Fibroblast of skin of right quadriceps (primary cell): ENCODE measurements at places on chromosomes 6 and 20.

DNA sequence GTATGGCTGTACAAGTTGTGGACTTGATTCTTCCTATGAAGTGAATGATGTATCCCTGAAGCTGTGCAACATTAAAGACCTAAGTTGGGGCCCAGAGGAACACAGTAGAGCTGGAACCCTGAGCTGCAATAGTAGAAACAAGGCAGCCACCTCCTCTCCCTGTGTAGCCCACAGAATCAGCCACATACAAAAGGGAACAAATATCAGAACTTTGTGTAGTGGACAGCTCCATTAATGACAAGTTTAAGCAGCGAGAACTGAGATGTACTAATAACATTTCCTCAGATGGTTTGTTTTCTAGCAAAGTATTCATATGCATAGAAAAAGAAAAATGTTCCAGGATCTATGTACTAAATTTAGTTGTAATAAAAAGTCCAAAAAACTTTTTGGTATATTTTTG, 19.2 kb downstream of the PHACTR1 start:
- no peak for DNase-seq

- no peak for DNase-seq
Observed at GRCh38 chr6:116483616-116484015, 22.4 kb downstream of the CALHM6 start.

- no peak for DNase-seq
Observed at GRCh38 chr20:41902346-41902745, 284.2 kb upstream of the CHD6 start.

GRCh38 chr6:112971651-112972050, 624.5 kb downstream of the RFPL4B start:
- DNase-seq = no peak

DNA sequence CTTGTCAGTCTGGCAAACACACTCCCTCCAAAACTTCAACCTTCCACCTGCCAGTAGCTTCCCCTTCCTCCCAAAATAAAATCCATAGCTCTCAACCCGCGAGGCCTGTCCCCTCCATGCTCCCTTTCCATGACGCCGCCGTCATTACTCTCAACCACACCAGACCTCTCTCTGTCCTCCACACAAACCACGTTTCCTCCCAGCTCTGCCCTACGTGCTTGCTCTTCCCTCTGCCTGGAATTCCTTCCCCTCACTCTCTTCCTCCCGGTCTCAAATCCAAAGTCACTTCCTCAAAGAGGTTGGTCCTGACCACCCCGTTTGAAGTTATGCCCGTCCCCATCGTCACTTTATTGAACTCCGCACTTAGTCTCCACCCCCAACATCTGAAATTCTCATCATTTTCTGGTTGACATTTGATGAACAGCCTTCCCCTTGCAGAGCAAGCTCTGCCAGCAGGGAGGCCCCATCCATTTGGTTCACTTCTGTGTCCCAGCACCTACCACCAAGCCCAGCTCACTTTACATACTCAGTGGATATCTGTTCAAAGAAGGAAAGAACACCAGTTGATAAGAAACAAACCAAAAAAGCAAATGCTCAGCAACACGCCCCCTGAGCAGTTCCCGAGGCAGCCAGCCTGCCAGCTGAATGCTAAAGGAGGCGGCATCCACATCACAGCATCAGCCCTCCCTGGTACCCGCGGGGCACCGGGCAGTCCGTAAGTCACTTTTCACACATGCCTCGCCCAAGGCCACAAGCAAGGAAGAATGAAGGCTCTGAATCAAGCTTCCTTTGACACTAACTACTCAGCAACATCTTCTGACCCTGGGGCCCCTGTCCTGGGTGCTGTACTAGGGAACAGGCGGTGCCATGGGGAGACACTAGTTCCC, 125.0 kb downstream of the NFATC2 start:
- peak; percentile 14 for DNase-seq

DNA sequence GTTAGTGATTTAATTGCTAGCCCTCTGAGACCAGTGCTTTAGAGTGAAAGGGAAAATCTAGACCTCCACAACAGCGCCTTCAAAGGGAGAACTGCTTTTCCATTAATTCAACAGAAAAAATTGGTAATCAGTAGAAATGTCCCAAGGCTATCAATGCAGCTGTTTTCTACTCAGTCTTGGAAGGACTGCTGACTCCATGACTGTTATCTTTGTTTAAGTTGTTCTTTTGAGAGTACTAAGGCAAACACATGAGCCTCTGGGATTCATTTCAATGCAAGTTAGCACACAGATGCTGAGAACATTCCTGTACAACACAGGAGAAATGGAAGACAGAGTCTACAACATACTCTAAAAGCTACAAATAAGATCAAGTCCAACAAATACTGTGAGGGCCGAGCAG, 301.7 kb upstream of the PTCHD4 start:
- no peak for DNase-seq

DNA sequence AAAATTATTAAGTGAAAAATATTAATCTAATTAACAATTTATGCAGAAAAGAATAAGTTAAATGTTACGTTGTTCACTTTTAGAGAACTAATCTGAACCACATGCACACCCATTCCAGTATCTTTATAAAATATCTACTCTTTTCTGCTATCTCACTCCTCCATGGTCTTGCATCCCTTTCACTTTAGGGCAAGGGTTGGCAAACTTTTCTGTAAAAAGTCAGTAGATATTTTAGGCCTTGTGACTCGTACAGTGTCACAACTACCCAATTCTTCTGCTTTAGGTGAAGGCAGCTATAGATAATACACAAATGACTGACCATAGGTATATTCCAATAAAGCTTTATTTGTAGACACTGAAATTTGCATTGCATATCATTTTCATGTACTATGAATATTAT, 39.7 kb upstream of the SUPT3H start:
- DNase-seq = no peak

DNA sequence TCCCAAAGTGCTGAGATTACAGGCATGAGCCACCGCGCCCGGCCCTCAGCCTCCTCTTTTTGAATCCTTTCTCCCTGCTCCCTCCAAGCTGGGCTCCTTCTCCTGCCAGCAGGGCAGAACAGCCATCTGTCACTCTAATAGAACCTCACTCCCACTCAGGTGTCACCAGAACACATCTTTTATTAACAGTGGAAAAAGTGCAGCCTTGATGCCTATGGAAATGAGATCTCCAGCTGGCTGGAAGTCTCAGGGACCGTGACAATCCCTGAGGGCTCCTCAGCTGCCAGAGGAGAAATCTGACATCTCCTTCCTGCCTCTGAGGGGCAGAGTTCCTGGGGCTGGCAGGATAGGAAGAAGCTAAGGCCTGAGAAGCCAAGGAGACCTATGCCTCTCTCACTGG, 28.0 kb downstream of the TMC2 start:
- DNase-seq = no peak

GRCh38 chr6:33984466-33985312, 161.2 kb downstream of the GRM4 start:
- no peak for DNase-seq

DNA sequence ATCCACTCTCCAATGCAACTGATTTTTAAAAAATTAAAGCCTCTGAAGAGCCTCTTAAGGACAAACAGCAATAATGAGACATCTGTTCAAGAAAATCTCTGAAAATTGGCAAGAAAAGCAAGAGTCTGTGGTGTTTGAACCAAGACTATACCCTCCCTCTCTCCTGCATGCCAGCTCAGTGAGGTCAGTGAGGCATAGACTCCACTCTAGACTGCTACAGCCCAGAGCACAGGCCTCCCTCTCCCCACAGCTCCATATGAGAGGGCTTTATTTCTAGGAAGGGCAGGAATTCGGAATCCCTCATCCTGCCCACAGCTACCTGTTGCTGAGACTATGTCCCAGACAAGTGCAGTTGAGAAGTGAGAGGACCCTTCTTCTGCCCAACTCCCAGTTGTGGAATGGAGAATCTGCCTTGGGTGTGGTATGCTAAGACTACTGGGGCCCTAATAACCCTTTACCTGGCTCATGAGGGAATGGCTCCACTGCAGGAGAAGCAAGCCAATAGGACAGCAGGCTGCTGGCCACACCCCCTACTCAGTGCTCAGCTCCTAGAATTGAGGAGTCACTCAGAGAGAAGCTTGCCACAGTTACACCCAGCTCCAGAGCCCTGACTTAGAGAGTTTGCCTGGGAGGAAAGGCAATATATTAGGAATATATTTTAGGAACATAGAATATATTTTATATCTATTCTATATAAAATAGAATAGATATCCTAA, 22.7 kb upstream of the HLA-DQA1 start:
- no peak for DNase-seq

DNA sequence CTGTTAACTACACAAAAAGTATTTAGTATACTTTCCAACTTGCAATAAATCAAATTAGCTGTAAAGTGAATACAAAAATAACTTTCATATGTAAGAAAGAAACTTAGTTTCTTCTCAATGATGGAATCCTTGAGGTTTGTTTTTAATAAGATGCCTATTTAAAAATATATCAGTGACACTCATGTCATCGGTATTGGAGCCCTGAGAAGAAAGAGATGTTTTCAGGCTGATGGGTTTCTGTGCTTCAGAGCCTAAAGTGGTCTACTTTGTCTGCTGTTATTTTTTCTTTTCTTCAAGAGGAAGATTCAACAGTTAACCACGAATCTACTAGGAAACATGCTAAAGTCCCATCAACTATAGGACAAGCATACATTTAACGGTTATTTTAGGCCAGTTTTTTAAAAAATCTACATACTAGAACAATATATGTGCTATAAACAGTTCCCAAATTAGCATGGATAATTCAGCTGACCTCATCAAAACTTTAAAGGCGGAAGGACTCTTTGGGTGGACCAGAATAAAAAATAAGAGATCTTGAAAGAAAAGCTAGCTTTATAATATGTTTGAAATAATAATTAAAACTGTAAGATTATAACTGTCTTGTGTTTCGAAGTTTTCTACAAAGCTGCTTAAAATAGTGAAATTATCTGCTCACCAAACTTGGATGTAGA, 147.0 kb upstream of the SAMD5 start:
- peak; percentile 32 for DNase-seq

- peak; percentile 77 for DNase-seq
Observed at GRCh38 chr6:129679275-129679674, 30.7 kb downstream of the ARHGAP18 start.

GRCh38 chr6:158714706-158715105, 64.9 kb downstream of the SYTL3 start:
- no peak for DNase-seq

GRCh38 chr6:60695232-60695631, 1590.8 kb downstream of the KHDRBS2 start:
- DNase-seq = no peak

DNA sequence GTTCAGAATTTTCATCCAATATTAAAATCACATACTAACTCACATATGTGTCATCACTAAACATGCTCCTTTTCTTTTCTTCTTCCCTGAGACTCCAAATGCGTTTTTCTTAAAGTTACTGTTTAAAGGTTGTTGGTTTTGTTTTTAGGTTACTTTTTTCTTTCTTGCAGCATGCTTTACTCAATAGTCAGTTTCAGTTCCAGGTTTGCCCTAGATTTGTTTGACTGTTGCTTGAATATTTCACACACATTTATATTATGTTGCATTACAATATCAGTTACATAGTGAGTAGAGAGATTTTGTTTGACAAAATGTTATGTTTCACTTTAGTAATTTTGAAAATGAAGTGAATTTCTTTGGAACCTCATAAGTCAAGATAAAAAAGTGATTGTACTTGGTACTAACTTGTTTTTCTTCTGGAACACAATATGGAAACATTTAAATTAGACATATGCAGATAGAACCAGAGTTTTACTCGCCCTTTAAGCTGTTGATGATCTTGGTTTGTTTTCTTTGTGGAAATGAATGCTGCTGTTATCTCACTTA, 27.3 kb downstream of the FNDC1 start:
- no peak for DNase-seq

GRCh38 chr6:15184441-15184861, 61.4 kb upstream of the JARID2 start:
- no peak for DNase-seq

DNA sequence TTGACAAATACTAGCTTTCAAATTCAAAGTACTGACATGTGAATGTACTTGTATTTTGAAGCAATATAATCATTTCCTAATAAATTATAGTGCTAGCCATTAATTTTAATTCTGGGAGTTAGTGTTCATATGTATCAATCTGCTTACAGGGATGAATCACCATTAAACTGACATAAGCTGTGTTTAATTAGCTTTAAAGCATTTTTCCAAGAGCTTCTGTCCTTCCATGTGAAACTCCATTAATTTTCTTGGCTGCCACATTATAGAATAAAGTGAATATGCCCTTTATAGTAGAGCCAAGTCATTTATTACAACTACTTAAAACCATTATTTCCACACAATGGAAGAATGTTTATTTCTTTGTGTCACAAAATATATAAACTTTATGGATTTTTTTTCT, 150.8 kb downstream of the COL21A1 start:
- DNase-seq = peak; percentile 38

DNA sequence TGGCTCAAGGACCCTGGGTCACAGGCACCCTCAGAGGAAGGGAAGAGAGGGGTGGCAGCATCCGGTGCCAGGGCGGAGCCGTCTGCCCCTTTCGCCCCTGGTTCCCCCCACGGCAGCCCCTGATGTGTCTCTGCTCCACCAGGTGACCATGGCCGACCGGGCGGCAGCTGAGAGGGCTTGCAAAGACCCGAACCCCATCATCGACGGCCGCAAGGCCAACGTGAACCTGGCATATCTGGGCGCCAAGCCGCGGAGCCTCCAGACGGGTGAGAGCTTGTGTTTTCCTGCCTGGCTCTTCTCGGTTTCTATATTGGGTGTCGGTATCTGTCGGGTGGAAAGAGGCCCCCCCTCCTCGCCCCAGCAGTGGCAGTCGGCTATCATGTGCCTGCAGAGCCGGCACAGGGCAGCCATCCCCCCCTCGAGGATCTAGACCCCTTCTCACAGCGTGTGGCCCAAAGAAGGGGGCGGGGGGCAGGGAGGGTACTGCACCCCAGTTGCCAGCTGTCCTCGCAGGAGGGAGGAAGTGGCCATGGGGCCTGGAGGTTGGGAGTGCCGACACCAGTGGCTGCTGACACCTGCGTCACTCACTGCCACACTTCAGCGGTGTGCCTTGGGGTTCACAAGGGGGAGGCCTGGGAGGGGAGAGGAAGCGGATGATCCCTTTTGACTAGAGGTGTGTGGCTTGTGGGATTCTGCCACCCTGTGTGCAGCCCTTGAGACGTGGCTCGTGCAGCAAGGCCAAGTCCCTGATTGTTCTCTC, 1.5 kb downstream of the RBM38 start:
- no peak for DNase-seq

- DNase-seq = peak; percentile 76
Observed at GRCh38 chr6:1136415-1136774, 175.5 kb upstream of the FOXQ1 start.

GRCh38 chr20:39133201-39133600, 171.1 kb downstream of the DHX35 start:
- DNase-seq = no peak

- DNase-seq = no peak
Observed at GRCh38 chr6:157987788-157988699, 6.4 kb downstream of the SYNJ2 start.

GRCh38 chr6:52115145-52115741, 27.8 kb upstream of the PKHD1 start:
- no peak for DNase-seq

- no peak for DNase-seq
Observed at GRCh38 chr20:1994627-1995026, 769 bp upstream of the PDYN start.
